ENCODE measurements at places on chromosomes 2 and 18.
A peak's percentile ranks its signal among the peaks of the same experiment; 100 is the strongest.

- DNase-seq = no peak
Observed at GRCh38 chr2:40434731-40435271, 17.1 kb downstream of the SLC8A1 start.

- no peak for DNase-seq
Observed at GRCh38 chr2:1648241-1649102, 95.8 kb downstream of the PXDN start.

DNA sequence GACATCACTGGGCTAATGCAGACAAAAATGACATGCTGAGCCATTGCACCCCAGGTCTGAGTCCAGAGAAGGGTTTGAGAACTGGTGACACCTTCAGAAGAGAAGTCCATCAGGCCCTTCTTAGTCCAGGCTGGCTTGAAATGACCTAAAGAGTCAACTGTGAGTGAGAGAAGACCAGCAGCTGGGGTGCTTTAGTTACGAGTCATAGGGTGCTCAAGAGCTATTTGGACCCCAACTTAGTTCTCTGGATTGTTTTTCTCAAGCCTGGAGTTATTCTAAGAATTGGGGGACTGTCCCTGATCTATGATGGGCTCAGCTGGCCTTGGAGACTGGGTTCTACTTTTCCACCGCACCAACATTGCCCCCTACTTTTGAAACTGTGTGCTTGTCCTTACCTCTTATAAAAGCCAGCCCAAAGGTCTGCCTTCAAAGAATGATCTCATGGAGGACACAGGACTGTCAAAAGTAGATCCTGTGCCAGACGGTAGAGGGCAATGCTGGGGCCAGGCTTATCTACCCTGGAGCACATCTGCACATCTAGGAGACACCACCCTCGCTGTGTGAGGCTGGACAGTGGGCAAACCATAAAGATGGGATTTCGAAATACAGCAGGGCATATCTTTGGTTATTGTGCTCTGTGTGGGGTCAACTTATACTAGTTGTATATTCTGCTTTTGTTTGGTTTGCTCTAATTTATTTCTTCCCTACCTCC lies 333.0 kb upstream of the SLC14A2 start:
- no peak for DNase-seq

DNA sequence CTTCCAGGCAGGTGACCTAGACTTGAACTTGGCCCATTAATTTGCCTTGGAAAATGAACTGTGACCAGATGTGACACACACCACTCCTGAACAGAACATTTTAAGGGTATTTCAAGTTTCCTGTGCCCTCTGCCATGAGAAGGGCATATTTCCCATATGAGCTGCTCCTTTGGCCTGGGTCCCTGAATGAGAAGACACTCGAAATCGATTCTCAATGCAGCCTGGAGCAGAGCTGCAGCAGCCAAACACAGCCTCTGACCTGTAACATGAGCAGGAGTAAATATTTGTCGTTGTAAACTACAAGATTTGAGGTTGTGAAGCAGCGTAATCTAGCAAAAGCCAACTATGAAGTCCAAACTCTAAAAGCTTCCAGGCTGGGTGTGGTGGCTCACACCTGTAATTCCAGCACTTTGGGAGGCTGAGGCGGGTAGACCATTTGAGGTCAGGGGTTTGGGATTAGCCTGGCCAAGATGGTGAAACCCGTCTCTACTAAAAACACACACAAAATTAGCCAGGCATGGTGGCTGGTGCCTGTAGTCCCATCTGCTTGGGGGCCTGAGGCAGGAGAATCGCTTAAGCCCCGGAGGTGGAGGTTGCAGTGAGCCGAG lies 30.1 kb upstream of the SOS1 start:
- DNase-seq = no peak

DNA sequence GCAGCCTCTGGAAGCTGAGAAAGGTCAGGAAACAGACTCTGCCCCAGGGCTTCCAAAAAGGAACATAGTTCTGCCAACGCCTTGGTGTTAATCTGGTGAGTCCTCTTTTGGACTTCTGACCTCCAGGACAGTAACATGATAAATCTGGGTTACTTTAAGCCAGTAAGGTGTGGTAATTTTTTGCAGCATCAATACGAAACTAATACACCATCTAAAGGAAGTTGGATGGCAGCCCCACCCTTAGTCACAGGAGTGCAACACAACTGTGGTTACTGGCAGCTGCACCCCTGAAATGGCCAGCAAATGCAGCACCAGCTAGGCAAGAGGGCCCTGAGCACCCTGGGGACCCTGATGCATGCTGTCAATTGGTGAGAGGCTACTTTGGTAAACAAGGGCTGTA lies 25.8 kb downstream of the CREG2 start:
- no peak for DNase-seq

DNA sequence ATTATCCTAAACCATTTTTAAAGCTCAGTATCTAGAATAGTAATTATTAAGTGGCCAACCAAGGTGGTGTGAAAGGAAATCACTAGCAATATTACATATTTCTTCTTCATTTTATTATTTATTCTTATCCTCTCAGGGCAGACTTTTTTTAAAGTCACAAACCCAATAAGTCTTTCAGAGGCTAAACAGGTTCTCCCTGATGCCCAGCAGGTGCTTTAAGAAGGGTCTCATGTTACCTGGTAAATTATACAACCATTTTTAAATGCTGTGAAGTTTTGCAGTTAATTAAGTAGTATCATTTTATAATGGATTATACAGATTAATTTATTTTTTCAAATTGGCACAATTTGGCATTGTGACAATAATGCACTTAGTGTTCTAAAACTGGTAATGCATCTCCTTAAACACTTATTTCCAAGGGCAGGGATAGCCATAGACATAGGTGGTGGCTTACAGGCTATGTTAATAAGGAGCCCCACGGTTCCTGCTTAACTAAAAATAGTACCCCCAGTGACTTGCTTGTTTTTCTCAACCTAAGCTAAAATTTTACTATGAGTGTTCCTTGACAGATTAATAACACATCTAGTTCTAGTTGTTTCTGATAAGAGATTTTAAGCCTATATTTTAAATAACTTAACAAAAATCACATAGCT lies 67.0 kb downstream of the PMS1 start:
- DNase-seq = peak; percentile 35

DNA sequence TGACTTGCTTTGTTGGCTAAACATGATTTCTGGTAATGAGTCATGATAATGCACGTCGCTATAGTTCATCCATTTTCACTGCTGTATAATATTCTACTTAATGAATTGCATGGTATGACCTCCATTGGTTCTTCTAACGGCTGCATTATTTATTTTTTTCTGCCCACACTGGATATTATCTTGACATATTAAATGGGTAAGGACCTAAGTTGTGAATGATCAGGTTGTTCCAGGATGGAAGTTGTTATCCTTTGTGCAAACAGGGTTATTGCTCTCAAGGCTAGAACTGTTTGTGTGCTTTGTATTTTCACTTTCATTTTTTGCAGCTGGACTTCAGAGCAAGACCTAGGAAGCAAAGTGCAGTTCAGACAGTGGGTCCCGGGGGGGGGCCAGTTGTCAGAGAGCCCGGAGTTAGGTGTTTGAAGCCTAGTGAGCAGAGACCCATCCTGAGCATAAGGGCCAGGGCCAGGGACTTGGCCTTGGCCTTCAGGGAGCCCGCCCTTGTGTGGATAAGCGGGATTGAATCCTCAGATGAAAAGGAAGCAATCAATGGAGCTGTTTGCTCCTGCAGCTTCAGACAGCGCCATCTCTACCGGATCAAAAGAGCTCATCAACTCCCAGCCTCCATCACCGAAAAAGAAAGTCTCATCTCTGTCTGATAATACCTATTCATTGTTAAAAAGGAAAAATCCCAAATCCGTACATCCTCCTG lies 48.2 kb downstream of the AGAP1 start:
- no peak for DNase-seq

DNA sequence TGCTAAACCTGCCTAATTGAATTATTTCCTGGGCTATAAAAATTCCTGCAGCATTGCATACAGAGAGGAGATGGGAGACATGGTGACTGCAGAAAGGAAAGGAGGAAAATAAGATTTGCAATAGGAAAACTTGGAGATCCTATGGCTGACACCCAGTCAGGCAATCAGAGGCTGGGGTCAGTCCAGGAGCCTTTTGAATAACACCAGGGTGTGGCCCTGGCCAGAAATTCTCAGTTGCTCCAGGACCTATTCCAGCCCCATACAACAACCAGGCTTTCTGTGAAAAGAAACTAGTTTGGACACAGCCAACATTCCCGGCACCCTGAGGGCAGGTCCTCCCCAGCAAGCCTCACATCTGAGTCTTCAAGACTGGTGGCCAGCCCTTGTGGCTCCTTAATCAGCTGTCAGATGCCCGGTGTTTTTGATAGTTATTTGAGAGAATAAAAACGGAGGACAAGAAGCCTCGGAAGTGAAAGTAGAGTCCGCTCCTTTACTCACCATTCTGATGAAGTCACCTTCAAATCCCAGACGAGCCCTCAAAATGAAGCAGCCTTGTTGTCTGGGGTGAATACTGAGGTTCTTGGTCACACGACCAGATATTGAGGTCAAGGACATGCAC lies 31.1 kb upstream of the GMCL1 start:
- no peak for DNase-seq

GRCh38 chr18:54075689-54076088 lies 148.8 kb downstream of the MBD2 start:
- DNase-seq = no peak

GRCh38 chr2:190533968-190534309 lies 583 bp downstream of the NEMP2 start:
- no peak for DNase-seq

- DNase-seq = no peak
Observed at GRCh38 chr2:147389218-147389617, 455.6 kb upstream of the ACVR2A start.

GRCh38 chr2:222715742-222716141 lies 44.3 kb downstream of the MOGAT1 start:
- no peak for DNase-seq

DNA sequence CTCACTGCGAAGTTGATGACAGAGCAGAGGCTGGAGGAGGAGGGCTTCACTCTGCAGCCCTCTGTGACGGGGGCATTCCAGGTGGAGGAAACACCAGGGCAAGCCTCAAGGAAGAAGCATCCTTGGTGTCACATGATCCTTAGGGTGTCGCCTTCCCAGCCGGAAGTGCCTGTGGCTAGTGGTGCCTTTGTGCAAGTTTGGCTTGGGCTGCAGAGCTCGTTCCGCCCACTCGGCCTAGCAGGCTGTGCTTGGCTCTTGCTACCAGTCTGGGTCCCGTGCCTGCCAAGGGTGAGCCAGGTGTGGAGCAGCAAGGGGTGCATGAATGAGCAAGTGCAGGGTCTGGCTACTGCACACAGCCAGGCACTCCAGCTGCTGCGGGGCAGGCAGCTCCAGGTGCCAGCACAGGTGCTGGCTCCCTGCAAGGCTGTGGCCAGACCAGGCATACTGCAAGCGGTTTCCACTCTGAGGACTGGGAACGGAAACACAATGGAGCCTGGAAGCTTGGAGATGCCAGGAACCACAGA lies 325.3 kb upstream of the SMIM21 start:
- DNase-seq = no peak

DNA sequence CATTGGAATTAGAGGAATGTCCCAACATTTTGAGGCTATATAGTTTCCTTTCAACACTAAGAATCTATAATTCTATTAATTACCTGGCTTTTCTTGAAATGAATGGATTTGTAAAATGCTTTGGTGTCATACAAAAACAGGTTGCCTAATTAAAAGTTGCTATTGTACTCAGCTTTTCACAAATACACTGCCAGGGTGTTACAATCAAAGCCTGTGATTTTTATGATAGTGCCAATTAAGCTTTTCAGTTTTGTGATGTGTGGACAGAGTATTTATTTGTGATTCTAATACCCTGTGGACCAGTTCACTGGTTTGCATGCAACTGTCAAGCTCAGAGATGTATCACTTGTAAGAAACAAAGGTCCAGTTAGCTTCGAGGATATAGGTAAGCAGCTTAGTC lies 71.8 kb downstream of the NAB1 start:
- DNase-seq = no peak

- DNase-seq = no peak
Observed at GRCh38 chr2:221001381-221001801, 570.7 kb downstream of the EPHA4 start.

DNA sequence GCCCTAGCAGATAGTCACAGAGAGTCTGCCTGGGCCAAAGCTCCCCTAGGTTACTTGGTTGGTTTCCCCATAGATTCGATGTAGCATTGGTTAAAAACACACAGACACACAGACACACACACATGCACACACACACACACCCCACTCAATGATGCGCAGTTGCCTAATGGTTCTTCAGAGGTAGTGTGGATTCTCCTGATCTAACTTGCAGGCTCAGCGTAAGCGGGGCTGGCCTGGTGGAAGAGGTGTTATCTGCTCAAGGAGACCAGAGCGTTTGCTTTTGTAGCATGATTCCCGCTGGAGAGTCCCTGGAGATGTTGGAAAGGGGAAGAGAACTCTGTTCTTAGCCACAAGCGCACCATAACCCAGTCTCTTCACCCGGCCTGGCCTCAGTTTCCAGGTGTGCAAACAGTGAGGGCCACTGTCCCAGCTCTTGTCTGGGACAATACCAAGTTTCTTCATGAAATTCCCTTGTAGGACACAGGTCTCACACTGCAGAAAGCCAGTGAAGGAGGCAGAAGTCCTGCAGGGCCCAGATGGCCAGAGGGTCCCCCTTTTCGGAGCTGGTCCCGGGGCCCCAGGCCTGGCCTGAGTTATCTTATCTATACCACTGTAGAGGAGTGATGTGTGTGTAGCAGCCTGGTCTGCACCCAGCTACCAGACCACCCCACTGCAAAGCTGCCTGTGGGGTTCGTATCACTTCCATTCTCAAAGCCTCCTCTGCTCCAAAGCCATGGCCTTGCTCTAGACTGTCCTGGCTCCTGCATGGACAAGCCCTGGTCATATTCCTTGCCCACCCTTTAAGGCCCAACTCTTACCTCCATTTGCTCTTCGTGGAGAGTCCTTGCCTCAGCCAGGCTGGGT lies 3.7 kb downstream of the ACKR3 start:
- DNase-seq = no peak

DNA sequence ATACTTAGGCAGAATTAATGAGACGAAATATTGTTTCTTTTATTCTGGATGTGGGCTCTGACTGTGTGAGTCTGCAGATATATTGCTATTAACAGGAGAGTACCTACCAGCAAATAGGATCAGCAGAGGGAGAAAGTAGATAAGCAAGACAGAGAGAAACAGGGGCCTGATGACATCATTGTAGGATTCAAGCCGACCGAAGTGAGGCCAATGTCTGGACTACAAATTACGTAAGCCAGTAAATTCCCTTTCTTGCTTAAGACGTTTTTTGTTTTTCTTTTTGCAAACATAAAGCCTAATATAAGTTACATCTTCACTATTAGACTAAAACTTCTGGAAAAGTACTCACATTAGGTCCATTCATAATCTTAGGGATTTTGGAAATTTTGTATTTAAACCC lies 21.4 kb upstream of the PTPRM start:
- DNase-seq = no peak

DNA sequence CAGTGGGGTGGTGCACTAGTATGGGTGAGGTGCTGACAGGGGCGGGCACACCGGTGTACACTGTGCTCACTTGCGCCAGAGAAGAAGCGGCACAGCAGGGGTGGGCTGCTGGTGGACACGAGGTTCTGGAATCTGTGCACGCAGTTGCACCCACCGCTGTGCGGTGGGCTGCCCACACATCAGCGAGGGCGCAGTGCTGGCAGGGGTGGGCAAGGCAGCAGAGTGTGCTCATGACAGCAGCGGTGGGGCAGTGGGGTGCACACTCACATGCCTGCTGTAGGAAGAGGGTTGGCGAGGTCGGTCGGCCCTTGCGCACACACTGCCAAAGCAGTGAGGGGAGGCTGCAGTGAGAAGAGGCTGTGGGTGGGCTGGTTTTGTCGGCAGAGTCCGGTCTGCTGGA lies 141.8 kb downstream of the GALNT13 start:
- no peak for DNase-seq

GRCh38 chr2:43426305-43427031 lies 169.4 kb downstream of the THADA start:
- no peak for DNase-seq

Measured in NCI-H748 treated with DMSO at 0.1 percent for 48 hours (cell line).